SK-N-MC (cell line): ENCODE measurements at places on chromosomes 13 and 19.

GRCh38 chr13:37290716-37291505 lies 185.4 kb upstream of the CSNK1A1L start:
- DNase-seq: no peak

DNA sequence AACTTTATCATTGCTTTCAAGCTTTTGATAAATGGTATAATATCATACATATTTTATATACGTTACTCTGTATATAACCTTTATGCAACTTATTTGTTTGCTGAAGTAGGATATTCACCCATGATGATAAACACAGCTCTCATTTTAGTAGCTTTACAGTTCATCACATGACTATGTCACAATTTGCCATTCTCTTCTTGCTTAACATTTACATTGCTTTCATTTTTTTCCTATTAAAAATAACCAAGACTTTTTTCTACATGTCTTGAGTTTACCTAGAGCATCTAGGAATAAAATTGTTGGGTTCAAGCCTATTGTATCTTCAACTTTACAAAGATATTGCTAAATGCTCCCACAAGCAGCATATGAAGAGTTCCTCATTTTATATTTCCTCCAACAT lies 54.0 kb downstream of the KCNRG start:
- no peak for DNase-seq

- DNase-seq: no peak
Observed at GRCh38 chr13:112722433-112723263, 32.8 kb downstream of the ATP11A start.

DNA sequence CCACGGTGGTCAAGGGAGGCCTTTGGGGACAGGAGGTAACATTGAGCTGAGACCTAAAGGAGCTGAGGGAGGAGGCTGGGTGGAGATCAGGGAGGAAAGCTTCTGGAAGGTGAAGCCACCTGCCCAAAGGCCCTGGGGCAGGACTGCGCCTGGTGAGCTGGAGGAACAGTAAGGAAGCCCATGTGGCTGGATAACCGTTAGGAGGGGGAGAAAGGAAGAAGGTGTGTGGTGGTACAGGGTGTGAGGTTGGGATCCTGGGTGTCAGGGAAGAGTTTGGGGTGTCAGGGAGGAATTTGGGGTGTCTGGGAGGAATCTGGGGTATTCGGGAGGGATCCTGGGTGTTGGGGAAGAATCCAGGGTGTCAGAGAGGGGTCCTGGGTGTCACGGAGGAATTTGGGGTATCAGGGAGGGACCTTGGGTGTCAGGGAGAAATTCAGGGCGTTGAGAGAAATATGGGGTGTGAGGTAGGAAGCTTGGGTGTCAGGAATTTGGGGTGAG lies 695 bp downstream of the TICAM1 start:
- no peak for DNase-seq

DNA sequence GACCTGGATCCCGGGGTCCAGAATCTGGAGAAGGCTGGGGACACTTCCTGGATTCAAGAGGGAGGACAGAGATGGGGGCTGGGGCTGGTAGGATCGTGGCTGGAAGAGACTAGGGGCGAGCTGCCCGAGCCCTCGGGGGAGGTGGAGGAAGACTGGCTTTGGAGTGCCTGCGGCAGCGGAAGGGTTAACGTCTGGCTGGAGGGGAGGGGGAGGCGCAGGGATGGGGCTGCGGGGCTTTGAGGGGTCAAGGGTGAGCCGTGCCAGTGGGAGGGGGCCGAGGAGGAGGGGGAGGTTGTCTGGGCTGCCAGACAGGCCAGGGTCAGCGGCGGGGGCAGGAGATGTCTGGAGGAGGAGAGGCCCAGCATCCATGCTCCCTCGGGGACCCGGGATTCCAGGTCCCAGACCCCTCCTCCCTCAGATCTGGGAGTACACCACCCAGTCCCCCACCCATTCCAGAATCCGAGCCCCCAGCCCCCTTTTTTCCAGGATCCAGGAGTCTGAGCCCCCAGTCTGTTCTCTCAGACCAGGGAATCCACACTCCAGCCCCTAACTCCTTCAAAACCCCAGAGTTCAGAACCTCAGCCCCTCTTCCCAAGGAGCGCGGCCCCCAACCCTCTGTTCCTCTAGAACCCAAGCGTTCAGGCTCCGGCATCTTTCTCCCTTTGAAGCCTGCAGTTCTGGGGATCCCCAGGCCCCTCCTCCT lies 3.2 kb upstream of the SPACA6 start:
- no peak for DNase-seq

DNA sequence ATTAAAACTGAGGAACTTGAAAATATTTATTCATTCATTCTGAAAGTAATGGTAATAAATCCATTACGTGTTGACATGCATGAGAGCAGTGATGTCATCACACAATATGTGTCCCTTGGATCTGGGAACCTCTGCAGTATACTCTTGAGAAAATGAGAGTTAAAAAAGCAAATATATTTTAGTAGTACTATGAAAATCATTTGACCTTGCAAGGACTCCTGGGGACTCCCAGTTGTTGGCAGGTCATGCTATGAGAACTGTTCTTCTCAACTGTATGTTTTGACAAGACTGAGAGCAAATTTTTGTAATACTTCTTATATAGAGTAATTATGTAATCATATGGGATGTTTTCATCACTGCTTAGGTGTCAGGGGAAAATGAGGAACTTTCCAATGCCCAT lies 249.4 kb downstream of the PCCA start:
- DNase-seq: no peak

DNA sequence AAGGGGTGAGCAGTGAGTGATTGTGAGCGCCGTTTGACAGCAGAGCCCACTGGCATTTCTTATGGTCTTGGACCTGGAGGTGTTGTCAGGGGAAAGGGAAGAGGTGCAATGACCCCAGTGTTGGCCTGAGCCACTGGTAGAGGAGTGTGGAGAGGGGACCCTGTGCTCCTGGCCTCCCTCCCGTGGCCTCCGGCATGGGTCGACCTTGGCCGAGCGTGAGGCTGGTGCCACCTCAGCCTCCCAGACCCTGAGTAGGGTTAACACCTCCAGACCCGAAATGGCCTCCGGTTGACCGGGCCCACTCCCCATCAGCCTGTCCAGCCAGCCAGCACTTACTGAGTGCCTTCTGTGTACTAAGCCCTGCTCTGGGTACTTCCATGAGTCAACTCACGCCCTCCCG lies 6.5 kb downstream of the TRAPPC5 start:
- DNase-seq: no peak

DNA sequence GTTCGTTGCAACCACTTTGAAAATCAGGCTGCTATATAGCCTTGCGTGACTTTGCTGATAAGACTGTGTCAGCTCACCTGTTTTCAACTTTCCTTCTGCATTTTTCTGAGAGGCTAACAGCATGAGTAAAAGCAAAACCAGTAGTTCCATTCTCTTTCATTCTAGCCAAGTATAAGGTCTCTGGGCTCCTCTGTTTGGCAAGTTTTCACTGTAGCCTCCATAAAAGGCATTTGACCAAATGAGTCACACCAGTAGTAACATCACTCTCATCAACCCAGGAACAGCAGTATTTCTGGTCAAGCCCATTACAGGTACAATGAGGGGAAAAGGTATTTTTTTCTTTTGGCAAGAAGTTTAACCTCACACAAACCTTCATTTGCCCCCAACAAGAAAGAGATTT lies 1149.8 kb upstream of the MIR17HG start:
- no peak for DNase-seq

DNA sequence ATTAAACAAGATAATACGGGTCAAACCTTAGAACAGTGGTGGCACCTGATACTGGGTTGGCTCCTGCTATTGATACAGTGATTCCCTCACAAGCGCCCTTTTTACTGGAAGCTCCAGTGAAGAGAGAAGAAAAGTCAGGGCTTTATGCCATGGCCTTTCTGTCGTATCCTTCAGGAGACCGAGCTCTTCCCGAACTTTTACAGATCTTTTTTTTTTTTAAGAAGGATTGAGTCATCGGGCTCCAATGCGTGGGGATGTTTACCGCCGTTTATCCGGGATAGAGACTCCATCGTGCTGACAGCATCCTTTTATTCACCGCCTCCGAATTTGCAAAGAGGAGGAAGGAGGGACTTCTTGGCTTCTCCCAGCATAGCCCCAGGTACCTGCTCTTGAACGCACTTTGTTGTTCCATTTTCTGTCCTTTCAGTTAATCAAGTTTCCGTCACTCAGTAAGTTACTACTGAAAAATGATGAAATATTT lies 574 bp downstream of the ZNF227 start:
- no peak for DNase-seq

- DNase-seq: no peak
Observed at GRCh38 chr13:46352805-46353204, 34.2 kb downstream of the RUBCNL start.

DNA sequence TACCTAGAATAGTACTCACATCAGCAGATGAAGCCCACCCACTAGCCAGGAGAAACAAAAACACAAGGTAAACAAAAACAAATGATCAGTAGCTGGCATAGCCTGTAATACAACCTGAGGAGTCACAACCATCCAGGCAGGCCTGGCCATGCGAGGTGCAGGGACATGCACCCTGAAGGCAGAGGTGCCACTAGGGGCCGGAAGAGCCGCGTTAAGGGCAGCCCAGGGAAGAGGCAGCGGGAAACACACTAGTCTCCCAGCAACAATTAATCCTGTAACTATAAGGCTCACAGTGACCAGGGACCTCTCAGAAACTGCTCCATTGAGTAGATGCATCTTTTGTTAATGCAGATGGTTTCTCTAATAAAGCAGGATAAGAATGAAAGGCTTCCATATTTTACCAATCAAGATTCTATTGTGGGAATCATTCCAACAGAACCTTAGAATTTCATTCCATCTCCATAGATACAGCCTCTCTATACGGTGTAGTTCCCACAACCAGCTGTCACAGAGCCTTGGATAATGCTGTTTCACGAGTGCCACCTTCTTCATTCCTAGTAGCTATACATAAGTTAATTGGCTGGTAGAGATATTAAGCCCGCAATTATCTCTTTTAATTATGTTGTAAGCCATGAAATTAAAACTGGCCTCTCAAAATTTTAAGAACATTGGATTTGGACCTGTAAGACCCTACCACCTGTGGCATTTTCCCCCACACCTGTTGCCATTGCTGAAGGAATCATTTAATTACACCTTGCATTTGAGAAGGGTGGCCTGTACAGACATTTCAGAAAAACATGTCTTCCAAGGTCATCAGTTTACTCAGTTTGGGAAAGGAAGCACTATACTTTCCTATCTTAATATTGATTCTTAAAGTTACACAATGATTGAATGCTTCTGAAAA lies 28.7 kb downstream of the ANKRD10 start:
- no peak for DNase-seq

- DNase-seq: no peak
Observed at GRCh38 chr19:18908917-18909619, 10.1 kb downstream of the COPE start.

DNA sequence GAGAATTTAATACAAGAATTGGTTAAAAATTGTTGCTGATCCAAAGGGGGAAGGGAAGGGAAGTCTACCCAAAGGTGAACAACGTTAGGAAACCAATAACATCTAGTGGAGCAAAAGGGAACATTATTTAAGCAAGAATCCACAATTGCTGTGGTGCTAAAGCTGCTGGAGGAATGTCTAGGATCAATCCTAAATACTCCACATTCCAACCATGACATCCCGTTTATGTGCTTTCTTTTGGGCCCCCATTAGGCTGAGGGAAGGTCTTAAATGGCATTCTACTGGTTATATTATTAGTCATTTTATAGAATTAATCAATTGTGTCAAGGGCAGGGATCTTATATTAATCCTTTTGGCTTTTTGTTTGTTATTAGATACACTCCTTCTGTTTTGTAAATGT lies 39.9 kb upstream of the VWA8 start:
- no peak for DNase-seq

- no peak for DNase-seq
Observed at GRCh38 chr13:30004204-30004603, 153.8 kb upstream of the UBL3 start.

- DNase-seq: no peak
Observed at GRCh38 chr19:5877427-5877826, 7.1 kb upstream of the FUT5 start.

- DNase-seq: no peak
Observed at GRCh38 chr13:113001241-113002140, 32.5 kb downstream of the MCF2L start.

- DNase-seq: no peak
Observed at GRCh38 chr19:45973553-45974338, at the start of gene NOVA2. Gene NOVA2, minus strand, starts transcription at chr19:45973865. Its CDS starts 514 bp downstream, at chr19:45973351.

- DNase-seq: no peak
Observed at GRCh38 chr19:3057275-3057714, 5.0 kb downstream of the TLE5 start.

- DNase-seq: no peak
Observed at GRCh38 chr13:57286511-57287098, 119.6 kb downstream of the PRR20E start.

GRCh38 chr19:12834976-12835757 lies 788 bp upstream of the RTBDN start:
- DNase-seq: no peak

DNA sequence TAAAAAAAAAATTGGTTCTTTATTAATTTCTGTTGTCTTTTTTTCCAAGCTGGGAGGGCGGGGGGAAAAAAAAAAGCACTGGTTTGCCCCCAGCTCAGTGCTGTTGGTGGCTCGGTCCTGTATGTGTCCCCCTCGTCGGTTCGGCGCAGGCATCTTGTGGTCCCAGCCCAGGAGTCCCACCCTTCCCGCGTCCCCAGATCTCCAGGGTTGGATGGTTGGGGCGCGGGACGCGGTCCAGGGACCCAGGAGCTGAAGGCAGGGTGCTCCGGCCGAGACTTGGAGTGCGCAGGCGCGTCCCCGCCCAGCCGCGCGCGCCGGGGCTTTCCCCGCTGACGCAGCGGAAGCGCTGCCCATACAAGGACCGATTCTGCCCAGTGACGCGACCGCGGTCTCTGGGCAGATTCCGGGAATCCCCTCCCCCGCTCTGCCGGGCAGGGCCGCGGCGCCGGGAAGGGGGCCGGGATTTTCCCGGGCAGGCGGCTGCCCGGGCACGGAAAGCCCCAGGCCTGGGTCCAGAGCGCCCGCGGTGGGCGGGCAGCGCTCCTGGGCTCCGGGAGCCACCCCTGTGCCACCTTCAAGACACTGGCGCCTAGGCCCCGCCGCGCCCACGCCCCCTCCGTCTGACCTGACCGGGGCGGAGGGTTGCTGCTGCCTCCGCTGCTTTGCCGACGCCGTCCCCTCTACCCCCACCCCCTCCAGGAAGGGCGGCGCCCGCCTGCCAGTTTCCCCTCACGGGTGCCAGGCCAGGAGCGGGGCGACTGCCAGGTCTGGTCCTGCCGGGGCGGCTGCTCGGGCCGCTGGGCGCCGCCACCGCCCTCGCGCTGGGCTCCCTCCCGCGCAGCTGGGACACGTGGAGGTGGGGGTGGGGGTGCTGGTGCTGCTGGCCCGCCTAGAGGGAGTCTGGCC lies 2.3 kb downstream of the JUNB start:
- DNase-seq: no peak

DNA sequence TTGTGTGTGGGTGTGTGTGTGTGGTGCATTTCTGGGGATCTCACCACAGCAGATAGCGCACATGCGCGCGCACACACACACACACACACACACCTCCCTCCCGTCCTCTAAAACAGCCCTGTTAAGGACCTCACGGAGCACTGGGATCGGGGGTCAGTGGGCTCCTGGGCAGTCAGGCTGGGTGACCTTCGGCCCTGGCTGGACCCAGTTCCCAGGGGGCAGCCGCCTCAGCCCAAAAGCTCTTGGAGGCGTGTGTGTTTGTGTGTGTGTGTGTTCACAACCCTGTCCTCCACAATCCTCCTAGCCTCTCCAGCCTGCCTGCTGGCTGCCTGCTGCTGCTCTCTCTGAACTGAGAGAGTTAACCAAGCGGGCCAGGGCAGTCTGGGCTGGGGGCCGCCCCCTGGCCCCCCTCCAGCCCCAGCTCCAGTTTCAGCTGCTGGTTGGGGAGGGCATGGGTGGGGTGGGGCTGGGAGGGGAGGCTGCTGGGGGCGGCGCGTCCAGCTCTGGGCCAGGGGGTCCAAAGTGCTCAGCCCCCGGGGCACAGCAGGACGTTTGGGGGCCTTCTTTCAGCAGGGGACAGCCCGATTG lies at the start of gene FXYD1:
Gene FXYD1, plus strand, starts transcription at position 520 of the 588 bp plus-strand sequence. CDS start 1,256 bp downstream, outside the sequence.
- no peak for DNase-seq

GRCh38 chr19:49560358-49560900 lies 19.9 kb downstream of the NOSIP start:
- DNase-seq: no peak
